ENCODE measurements at places on chromosomes 6 and 20. TPM values are rescaled to one million over a fixed set of nuclear protein-coding genes. Genes with fewer than 3 reads are reported as not detected.

DNA sequence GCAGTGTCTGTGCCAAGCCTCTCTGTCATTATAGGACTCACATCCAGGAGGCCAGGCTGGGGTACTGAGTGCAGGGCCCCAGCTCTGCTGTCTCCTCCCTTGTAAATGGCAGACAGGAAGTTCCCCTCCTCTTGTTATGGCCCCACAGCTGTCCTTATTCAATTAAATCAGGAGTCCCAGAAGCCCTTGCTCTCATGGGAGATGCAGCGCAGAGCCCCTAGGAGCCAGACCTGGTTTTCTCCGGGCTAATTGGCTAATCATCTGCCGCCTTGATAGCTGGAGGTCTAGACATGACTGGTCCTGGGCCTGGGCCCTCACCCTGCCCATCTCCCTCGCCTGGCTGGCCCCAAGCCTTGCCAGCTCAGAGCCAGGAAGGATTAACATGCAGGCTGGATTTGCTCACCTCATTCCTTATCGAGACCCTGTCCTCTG is 172.0 kb downstream of the VEGFA start:
- DNase-seq, result no peak

GRCh38 chr6:53320964-53321363 is 27.8 kb downstream of the ELOVL5 start:
- no peak for DNase-seq

DNA sequence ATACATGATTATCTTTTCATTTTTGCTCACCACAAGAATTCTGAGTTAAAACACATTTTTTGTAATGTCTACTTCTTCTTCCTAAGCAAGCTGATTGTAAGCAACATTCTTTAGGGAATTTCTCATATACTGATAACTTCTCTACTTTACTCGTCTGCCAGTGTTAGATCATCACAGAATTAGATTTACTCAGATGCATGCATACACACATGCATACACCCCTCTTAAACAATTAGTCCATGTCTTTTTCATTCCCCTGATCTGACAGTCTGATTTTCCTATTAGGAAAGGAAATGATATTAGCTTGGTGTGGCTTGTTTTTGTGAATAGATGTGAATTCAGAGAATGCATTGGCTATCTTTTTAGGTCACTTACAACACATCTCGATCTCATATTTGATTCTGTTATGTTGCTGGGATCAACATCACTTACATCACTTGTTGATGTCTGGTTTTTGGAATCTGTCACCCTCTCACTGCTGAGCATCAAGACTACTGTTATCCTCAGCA is 91.4 kb downstream of the FIG4 start:
- DNase-seq, result no peak

GRCh38 chr20:36340593-36340990 is 34.5 kb downstream of the DLGAP4 start:
- DNase-seq, result no peak

The CHRNA4 gene
- not detected for total RNA-seq

DNA sequence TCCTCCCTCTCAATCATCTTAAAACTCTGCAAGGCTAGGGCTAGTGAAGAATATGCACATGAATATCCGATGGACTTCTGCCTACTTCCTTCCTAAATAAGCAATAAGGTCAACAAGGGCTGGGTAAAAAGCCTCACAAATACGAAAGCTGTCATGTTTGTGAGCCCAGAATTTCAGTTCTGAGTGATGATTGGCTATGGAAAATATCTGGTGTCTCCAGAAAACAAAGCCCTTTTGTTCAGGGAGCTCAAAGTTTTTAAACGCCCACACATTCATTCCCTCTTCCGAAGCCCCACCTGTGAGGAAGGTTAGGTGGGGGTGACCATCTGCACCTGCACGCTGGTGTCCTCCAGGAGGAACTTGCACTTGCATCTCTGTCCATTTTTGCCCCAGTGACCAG is 126.9 kb upstream of the ARMC2 start:
- DNase-seq, result no peak

The LBP gene
- not detected for total RNA-seq

DNA sequence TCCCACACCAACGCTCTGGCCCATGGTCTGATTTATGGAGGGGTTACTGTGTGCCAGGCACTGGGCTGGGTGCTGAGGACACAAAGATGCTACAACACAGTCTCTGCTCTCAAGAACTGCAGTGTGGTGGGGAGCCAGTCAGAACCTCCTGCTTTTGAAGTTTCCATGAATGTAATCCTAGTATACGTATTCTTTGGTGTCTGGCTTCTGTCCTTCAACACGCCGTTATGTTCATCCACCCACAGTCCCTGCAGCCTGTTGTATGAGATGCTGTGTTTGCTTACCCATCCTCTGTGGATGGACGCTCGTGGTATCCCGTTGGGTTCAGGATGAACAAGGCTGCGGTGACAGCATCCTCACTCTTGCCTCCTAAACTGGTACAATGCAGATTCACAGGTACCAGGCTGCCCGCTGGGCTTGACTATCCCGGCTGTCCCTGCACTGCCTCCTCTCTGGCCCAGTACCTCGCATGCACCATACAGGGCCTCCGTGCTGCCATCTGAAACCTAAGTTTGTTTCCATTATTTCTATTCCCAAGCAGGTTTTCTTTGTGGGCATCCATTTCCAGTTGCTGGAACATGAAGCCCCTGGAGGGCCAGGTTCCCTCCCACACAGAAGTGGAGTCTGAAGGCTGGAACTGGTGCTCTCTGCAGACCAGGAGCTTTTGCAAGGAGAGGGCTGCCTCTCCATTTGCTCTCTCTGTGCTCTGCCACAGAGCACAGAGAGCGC is 364.5 kb downstream of the ZFAND3 start:
- no peak for DNase-seq

GRCh38 chr6:122472022-122472340 is 374 bp upstream of the SERINC1 start:
- DNase-seq, result no peak
